Activated naive CD4-positive, alpha-beta T cell treated with anti-CD3 and anti-CD28 coated beads, Interleukin-2, amount 50 U/mL, for 72 hours (primary cell): ENCODE measurements at places on chromosomes 4 and X.
A peak's percentile ranks its signal among the peaks of the same experiment; 100 is the strongest.

- DNase-seq, result no peak
Measured at GRCh38 chr4:87932718-87933141, 42.8 kb upstream of the SPP1 start.

DNA sequence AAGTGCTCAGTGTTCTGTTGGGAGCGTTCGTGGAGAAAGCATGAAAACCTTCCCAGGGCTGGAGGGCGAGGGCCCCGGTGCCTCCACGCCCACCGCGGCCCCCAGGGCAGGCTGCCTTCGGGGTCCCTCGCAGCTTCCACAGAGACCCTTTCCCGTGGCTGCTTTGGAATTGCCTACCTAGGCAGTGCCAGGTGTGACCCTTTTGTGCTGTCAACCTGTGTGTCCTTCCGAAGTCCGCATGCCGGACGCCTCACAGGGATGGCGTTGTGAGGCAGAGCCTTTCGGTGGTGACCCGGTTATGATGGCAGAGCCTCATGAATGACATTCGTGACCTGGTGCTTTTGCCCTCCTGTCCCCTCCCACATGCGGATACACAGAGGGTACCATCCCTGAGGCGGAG lies 17.4 kb downstream of the TMEM175 start:
- no peak for DNase-seq

DNA sequence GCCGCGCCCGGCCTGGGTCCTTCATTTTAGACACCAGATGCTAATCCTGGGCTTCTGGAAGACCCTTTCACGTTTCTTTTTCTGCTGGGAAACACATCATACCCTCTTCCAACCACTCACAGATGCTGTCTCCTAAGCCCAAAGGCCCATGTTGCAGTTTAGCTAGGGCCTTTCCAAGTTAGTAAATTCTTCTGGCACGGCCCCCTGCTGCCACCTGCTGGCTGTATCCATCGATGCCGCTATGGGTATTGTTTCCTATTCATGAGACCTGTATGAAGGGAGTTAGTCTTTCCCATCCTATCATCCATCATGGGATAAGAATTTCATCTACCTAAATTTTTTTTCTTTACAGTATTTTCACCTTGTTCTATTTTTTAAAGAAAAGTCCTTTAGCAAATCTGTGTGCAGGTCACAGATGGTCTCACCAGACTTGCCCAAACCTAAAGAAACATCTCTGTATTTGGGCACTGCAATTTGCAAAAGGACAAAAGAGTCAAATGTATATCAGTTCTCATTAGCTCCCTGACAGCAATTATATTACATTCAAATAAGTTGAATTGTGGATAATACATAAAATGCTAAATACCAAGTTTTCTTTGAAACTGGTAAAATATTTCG lies 37.8 kb upstream of the SLC9A7 start:
- peak; percentile 66 for DNase-seq

- DNase-seq, result peak; percentile 34
Measured at GRCh38 chr4:3417448-3417847, 24.3 kb upstream of the HGFAC start.

DNA sequence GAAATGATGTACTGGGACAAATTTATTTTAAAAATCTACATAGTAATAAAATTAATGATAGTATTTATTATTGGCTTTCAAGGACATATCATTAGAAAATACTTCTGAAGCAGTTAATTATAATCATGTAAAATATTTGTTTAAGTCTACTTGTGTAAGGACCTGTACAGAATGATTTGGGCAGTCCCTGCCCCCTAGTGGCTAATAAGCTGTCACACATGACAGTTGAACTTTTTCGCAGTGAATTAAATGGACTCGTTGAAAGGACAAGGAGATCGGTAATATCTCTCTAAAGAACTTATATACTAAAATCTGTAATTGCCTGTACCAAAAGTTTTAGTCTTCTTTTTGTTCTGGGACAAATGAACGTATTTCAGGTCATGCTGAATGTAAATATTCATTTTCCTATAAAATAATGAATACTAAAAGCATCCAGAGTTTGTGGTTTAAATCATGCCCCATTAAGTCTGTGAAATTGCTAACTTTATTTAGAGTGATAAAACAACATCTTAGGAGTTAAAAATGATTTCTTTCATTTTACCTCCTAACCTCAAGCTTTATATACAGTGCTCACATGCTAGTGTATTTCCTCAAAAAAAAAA lies 13.6 kb downstream of the EXOC1 start:
- DNase-seq, result no peak

DNA sequence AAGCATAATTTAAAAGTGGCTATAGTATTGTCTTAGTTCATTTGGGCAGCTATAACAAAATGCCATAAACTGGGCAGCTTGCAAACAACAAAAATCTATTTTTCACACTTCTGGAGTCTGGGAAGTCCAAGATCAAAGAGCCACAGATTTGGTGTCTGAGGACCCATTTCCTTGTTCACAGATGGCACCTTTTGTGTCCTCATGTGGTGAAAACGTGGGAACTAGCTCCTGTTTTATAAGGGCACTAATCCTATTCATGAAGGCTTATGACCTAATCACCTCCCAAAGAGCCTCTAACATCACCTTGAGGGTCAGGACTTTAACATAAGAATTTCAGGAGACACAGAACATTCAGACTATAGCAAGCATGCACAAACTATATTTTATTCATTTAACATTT lies 126.5 kb upstream of the WDFY3 start:
- DNase-seq, result no peak

DNA sequence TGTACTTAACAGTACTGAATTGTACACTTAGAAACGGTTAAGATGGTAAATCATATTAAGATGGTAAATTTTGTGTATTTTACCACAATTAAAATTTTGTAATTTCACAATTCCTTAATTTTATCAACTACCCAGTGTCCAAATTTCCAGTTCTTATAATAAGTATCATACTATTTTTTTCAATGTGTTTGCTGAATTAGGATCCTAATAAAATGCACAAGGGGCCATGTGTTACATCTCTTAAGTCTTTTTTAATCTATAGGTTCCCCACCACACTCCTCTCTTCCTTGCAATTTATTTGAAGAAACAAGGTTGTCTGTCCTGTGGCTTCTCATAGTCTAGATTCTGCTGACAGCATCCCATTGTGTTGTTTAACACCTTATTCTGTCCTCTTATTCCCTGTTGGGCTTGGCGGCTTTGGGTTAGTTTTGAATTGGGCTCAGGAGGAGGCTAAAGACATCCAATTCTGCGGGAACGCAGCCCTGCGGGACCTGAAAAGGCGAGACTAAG lies 533 bp upstream of the SYAP1 start:
- DNase-seq, result no peak

- DNase-seq, result no peak
Measured at GRCh38 chr4:25405453-25405852, 28.4 kb downstream of the ANAPC4 start.

DNA sequence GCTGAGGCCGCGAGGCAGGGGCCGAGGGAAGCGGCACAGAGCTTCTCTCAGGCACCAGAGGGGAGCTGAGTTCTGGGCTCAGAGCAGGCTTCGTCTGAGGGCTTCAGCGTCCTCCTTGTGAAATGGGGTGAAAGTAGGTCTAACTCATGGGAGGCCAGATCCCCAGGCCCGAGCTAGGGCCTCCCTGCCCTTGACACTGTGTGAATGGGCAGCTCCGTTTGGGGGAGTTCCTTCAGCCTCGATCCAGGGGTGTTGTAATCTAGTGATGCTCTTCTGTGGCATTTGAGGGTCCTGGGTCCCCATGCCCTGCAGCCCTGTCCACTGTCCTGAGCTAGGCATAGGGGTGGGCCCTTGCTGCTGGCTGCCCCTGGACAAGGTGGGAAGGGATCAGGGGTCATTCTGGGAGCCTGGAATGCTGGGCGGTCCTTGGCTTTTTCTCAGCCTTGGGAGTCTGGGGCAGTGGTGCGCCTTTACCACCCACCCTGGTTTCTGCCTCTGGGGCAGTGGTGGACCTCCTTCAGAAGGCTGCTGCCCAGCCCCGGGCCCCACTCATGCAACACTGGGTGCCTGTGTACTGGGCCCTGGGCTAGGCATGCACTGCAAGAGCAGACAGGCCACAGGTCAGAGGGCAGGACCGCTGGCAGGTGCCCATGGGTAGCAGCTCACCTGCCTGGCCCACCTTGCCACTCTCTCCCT lies 4.1 kb downstream of the SH3BP2 start:
- DNase-seq, result peak; percentile 53

GRCh38 chr4:158993891-158994290 lies 109.0 kb upstream of the RAPGEF2 start:
- no peak for DNase-seq

GRCh38 chrX:14027511-14028019 lies 2.1 kb downstream of the GEMIN8 start:
- DNase-seq, result no peak

- DNase-seq, result no peak
Measured at GRCh38 chrX:113124693-113125092, 284.1 kb upstream of the AMOT start.

- no peak for DNase-seq
Measured at GRCh38 chr4:126658411-126658810, 974.3 kb upstream of the INTU start.

GRCh38 chr4:66949419-66949818 lies 595.9 kb downstream of the CENPC start:
- no peak for DNase-seq

- DNase-seq, result no peak
Measured at GRCh38 chr4:28167411-28167810, 1306.8 kb downstream of the STIM2 start.

DNA sequence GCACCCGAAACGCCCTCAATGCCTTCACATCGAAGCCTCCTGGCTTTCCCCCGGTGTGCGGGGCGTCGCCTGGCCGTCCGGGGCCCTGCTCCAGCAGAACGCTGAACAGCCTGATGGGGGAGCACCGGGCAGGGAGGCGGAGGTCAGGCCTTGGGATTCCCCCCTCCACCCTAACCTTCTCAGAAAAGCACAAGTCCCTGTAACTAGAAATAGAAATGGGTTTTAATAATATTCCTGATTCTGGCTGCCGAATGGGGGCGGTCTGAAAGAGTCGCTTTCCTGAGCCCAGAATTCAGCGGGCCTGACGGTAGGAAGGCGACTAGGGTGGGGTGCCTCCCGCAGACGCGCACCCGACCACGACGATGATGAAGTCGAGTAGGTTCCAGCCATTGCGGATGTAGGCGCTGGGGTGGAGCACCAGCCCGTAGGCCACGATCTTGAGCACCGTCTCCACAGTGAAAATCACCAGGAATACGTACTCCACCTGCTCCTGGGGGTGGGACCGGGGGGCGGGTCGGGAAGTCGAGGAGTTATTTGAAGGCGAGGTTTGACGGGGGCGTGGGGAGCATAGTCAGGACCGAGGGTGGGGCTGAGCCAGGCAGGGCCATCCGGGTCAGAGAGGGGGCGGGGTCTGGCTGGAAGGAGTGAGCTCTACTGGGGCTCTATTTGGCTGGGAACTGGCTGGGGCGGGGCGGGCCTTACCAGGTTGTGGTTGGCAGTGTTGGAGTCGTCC lies 2.5 kb downstream of the CACNA1F start:
- peak; percentile 66 for DNase-seq

GRCh38 chr4:59341506-59341905 lies 1858.6 kb upstream of the ADGRL3 start:
- no peak for DNase-seq

DNA sequence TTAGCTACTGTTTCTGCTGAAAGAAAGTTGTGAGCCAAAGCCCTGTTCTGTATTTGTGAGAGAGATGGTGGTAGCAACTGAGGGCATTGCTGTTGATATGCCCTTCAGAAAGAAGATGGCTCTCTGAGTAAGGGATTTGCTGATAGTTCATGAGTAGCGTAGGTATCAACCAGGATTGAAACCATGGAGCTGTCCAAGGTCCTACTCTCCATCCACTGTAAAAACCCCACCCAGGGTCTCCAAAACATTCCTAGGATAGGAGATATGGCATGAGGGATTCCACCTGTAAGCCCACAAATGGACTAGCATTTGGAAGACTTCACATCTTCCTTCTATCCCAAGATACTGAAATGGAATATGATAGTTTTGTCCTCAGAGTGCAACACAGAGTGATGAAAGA lies 277.1 kb upstream of the PRKX start:
- DNase-seq, result no peak

DNA sequence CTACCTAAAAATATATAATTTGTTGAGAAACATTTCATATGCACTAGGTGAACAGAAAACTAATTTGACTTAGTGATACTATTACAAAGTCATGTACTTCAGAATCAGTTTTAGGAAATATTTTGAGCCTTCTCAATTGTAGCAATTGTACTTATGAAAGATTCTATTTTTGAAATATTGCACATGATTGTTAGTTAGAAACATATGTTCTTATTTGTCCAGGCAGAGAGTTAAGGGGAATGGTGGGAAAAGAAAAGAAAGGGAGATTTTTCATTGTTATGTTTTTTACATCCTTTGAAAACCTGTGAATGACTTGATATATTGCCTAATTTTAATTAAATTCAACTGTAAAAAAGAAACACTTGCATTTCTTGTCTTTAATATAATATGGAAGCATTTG lies 66.0 kb downstream of the GLRB start:
- no peak for DNase-seq

DNA sequence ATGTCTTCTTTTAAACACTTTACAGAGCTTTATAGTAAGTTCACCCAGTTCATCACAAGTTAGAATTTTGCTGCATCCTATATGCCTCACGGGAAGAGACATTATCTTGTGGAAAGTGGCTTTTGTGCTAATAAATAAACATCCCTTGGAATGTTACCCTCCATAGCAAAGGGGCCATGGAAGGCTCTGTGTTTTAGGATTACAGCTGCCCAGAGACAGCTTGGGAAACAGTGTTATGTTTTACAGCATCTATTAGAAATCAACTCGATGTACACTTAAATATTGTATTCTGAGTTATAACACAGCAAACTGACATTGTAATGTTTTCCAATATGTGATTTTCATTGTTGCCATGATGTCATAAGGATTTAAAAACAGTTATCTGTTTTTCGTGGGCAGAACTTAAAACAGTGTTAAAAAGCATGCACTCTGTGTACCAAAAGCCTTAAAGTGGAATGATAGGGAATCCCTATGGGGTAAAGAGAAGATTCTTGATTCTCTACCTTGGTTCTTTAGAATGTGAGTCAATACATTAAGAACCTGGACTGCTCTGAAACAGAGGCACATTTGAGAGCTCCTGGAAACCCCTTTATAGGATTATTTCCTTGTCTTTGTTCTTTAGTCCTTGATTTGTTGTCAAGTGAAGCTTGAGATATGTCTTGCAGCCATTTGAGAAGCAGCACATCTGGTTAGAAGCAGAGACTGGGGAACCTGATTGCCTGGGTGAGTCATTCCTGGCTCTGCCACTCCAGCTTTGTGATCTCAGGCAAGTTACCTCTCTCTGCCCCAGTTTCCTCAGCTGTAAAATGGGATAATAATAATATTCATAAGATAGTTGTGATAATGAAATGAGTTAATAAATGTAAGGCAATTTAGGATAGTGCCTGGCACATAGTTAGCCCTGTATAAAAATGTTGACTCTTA lies 41.6 kb downstream of the ARHGAP10 start:
- no peak for DNase-seq
